Activated naive CD4-positive, alpha-beta T cell treated with Interleukin-2 at 50 U/mL for 16 hours (primary cell): ENCODE measurements at places on chromosomes 12 and 14.

DNA sequence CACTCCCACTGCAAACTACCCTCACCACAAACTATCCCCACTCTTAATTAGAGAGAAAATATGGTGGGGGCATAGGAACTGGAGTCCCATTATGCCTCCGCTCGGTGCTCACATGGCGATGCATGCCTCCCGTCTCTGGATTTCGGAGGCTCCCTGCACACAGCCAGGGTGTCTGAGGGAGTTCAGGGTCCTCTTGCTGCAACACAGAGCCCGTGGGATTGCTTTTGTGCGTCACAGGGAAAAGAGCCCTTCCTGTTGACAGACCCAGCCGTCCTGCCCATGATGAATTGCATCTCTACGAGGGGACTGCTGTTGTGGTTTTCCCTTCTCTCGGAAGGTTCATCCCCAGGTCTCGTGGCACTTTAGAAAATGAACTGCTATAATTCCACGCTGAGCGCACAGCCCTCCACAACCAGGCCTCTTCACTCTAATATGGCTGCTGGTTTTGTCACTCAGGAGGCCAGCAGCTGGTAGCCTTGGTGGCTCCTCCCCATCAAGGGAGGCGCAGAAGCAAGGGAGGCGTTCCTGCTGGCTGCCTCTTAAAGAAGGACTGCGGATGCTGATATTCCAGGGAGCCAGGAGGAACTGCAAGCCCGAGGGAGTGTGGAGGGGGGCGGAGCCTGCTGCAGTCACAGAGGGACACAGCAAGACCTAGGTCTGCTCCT is 158.0 kb downstream of the KCNA5 start:
- DNase-seq: no peak

GRCh38 chr12:45853550-45853949 is 124.0 kb downstream of the ARID2 start:
- DNase-seq: no peak

- no peak for DNase-seq
Measured at GRCh38 chr14:68809524-68809923, 16.7 kb upstream of the ZFP36L1 start.

GRCh38 chr14:59229653-59230406 is 41.4 kb downstream of the DAAM1 start:
- no peak for DNase-seq

GRCh38 chr14:99602788-99603415 is 1.1 kb downstream of the CCDC85C start:
- DNase-seq: no peak

DNA sequence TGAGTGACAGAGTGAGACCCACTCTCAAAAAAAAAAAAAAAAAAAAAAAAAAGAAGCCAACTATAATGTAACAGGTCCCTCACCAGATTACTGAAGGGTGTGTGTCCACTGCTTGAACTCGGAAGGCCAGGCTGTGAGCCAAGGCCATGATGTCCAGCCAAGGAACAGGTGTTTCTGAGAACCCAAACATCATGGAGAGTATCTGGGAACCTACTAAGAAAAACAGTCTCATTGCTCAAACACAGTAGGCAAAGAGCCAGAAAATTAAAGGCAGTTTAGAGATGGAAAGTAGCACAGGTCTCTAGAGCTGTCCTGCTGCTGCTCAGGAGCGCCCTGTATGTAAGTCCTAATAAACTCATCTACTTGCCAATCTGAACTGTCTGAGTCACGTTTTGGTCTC is 12.5 kb upstream of the MAP4K5 start:
- DNase-seq: no peak

DNA sequence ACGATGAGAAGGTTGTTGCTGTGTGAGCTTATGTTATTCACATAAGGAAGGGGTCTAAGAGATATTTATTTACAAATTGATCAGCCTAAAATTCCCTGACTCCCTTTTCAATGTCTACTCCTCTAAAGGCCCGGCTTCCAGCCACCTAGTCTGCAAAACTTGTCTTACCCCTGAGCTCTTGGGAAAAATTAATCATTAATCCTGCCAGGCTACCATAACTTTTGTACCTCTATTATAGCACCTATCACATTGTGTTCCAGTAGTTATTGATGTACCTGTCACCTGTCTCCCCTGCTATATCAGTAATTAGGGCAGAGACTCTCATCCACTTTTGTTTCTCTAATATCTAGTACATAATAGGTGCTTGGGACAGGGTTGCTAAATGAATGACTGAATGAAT is 29.3 kb upstream of the FRS2 start:
- no peak for DNase-seq

DNA sequence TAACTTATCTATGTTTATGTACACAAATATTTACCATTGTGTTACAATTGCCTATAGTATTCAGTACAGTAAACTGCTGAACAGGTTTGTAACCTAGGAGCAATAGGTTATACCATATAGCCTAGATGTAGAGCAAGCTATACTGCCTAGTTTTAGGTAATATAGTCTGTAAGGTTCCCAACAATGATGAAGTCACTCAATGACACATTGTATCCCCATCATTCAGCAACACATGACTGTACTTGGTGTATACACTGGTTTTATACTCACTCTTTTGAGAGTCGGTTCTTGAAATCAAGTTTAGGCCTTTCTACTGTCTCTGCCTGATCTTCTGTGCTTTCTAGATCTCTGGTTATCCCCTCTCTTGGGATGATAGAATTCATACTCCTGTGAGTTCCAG is 5.5 kb downstream of the RNASE1 start:
- no peak for DNase-seq

- DNase-seq: no peak
Measured at GRCh38 chr12:27575762-27576118, 51.7 kb downstream of the PPFIBP1 start.

GRCh38 chr12:54048406-54049093 is 5.1 kb upstream of the HOXC4 start:
- DNase-seq: no peak

DNA sequence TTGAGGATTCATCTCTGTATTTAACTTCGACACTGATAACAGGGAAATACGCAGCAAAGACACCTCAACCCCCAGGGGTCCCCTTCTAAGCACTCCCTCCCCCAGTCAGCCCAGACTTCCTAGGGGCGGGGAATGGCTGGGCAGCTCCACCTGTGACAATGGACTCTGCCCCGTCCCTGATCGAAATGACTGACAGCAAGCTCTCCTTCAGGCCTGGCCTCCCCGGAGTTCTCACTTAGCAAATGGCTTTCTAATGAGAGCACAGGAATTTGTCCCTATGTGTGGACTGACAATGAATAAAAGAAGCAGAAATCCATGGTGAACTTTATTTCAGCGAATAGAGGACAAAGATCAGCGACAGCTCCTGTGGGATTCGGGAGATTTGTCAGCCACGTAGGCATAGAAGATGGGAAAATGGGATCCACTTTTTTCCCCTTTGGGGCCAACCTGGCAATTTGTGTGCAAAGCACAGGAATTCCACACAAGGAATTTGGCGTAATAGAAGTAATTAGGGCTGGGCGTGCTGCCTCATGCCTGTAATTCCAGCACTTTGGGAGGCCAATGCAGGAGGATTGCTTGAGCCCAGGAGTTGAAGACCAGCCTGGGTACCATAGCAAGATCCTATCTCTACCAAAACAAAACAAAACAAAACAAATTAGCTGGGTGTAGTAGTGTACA is 63.8 kb downstream of the TNFAIP2 start:
- DNase-seq: no peak

DNA sequence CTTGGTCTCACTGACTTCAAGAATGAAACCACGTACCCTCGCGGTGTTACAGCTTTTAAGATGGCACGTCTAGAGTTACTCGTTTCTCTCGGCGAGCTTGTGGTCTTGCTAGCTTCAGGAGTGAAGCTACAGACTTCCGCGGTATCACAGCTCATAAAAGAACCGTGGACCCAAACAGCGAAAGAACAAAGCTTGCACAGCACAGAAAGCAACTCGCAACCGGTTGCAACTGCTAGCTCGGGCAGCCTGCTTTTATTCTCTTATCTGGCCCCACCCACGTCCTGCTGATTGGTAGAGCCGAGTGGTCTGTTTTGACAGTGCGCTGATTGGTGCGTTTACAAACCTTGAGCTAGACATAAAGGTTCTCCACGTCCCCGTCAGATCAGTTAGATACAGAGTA is 4.2 kb upstream of the CLEC4C start:
- DNase-seq: no peak

DNA sequence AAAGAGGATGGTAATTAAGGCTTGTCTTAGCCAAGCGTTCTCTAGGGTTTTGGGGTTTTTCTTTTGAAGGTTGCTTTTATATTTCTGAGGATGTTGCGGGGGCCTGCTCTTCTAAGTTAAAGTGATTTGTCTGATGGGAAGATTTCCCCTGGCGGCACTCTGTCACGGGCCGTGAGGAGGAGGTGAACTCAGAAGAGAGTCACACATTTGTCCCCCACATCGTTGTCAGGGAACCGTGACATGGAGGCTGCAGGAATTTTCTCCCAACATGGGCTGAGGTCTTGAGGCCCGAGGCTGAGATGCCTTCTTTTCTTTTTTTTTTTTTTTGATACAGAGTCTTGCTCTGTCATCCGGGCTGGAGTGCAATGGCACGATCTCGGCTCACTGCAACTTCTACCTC is 71.5 kb downstream of the ADGRD1 start:
- no peak for DNase-seq

DNA sequence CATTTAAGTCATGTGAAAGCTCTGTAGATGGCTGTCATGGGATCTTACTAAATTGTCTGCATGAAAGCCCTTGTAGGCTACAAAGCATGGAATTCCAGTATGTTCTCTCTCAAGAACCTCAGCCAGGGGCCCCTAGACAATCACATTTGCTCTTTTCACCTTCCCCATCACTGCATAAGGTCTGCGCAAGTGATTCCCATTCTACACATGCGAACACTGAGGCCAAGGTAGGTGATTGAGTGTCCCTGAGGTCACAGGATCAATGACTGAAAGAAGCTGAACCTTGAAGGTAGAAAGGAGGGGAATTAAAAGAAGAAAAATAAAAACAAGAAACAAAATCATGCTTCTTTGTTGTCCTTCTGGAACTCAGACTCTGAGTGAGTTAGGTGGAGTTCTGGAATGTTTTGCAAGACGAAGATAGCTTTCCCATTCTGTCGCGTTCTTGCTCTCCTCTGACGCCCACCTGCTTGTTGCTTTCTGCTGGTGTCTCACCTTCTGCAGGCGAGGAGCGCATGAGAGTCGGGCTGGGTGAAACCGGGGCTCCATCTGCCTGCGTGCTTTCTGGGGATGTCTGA is 79.9 kb downstream of the SPRING1 start:
- DNase-seq: no peak

DNA sequence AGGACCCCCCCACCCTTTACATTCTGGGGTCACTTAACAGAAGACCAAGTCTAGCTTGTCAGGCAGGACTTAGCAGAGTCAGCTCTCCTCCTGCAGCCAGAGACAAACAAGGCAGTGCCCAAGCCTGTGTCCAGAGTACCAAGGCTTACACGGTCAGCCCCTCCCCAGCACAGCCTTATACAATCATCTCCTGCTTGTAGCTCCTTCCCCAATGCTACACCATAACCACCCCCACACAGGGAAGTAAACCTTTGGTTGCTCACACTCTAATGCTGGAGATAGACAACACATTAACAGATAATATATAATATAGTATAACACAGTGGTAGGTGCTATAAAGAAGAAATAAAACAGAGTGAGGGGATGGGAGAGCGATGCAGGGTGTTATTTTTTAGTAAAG is 175.4 kb upstream of the PWP1 start:
- no peak for DNase-seq

DNA sequence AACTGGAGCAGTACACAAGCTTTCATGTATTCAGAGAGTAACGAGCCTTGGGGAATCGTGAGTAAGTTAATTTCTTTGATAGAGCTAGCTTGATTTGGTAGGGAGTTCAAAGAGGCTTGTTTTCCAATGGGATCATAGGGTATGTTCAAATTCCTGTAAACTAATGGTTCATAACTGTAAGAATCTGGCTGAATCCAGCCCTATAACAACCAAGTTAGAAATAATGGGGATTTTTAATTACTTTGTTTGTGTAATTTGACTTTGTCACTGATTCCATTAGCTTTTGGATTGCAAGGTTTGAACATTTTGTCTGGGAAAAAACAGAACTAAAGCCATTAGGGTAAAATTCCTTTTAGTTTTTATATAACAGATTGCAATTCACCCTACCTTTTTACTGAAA is 94.0 kb downstream of the WNK1 start:
- DNase-seq: no peak

GRCh38 chr12:77727442-77728001 is 103.2 kb upstream of the NAV3 start:
- DNase-seq: no peak

DNA sequence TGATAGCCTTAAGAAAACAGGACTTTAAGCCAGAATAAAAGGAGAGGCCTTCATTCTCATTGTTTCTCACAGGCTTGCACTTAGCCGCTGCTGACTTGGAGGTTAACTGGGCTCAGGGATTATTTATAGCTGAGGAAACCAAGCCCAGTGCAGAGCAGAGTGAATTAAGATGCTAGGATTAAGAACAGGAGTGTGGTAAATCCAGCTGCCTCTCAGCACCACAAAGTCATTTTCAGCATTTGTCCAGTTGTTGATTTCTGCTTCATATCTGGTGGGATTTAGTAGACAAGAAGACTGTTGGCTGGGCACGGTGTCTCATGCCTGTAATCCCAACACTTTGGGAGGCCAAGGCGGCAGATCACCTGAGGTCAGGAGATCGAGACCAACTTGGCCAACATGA is 14.3 kb upstream of the KRT73 start:
- DNase-seq: no peak

GRCh38 chr12:84904051-84904450 is 8.5 kb downstream of the SLC6A15 start:
- no peak for DNase-seq

DNA sequence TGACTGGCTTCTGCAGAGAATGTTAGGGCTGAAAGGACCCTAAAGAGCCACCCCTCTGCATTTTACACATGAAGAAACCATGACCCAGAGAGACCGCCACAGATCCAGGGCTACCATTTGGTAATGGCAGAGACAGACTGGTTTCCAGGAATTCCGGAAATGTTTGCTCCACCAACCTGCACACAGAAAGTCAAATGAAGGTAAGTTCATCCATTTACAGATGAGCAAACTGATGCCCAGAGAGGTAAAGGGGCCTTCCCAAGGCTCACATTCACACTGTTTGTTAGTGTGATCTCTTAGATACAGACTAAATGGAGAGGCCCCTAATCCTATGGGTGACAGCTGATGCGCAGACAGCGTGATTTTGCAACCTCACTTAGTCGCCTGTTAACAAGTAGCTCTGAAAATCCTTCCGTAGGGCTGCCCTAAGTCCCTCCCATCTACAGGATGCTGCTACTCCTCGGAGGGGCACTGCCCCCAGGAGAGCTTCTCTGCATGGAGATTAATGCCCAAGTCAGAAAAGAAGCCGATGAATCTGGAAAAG is 33.8 kb downstream of the ZFP36L1 start:
- DNase-seq: no peak

- DNase-seq: no peak
Measured at GRCh38 chr12:122293081-122293480, 26.8 kb upstream of the VPS33A start.

- no peak for DNase-seq
Measured at GRCh38 chr12:49232940-49233841, 31.7 kb upstream of the TUBA1C start.

GRCh38 chr12:91588874-91589454 is 406.3 kb upstream of the DCN start:
- no peak for DNase-seq
